Right lobe of liver (tissue), 6 donors: ENCODE measurements at places on chromosomes 6 and 20.
A peak's percentile ranks its signal among the peaks of the same experiment; 100 is the strongest.

- no peak overlapping the region for H3K4me3 ChIP-seq
- H3K27ac ChIP-seq = no peak overlapping the region
- no peaks in the 10 kb centered on the region for H3K4me1 ChIP-seq
- DNase-seq = no peak
Measured at GRCh38 chr6:96649926-96650325, 87.0 kb downstream of the FHL5 start.

DNA sequence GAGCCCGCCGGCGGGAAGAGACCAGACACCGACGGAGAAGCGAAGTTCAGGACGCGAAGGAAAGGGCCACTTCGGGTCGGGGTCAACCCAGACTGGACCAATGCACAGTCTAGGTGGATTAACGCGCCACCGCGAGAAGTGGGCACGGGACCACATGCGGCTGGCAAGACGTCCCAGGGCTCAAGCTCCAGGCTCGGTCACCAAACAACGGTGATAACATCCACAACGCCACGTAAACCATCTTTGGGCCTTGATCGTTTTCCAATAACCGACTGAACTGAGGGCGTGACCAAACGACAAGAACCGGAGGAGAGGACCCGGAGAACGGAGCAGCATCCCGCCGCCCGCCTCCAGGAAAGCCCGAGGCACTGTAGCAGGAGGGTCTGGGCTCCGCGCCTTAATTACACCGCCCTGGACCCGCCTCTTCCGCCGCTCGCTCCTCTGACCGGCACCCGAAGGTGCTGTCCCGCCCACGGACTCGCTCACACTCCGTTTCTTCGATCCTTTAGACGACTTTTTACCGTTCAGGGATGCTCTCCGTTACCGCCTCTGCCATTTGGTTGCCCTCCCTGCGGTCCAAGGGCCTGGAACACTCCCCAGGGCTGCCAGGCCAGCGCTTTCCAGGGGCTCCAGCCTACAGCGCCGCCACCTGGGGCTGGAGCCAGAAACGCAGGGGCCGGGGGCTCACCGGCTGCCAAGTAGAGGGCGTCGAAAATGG, 44.1 kb downstream of the DPPA5 start:
- no peak overlapping the region for H3K27ac ChIP-seq
- peaks cover 10% of the 10 kb centered on the region for H3K27me3 ChIP-seq
- H3K36me3 ChIP-seq = no peaks in the 10 kb centered on the region
- peak; percentile 35 for DNase-seq
- peak overlapping the region; percentile 37 for H3K4me3 ChIP-seq

GRCh38 chr6:11667876-11668275, 110.7 kb downstream of the ADTRP start:
- H3K36me3 ChIP-seq = no peaks in the 10 kb centered on the region
- H3K4me1 ChIP-seq = no peaks in the 10 kb centered on the region
- no peak for DNase-seq
- no peak overlapping the region for H3K4me3 ChIP-seq
- H3K27ac ChIP-seq = no peak overlapping the region
- peaks cover 3% of the 10 kb centered on the region for H3K27me3 ChIP-seq

DNA sequence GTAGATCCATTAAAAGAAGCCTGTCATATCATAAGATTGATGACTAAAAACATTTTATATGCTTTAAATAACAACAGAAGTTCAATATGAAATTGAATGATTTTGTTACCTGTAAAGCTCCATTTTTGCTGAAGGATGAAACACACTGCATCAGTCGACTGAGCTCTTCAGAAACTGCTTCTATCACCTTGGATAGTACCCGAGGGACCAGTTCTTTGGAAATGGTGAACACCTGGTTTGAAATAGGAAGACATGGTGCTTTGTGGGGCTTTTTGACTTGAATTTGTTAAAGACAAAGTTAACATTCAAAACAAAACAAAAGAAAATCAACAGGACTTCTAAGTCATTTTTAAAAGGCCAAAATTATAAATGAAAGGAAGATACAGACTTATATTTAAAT, 105.7 kb downstream of the IRF4 start:
- no peaks in the 10 kb centered on the region for H3K27me3 ChIP-seq
- no peak for DNase-seq
- no peak overlapping the region for H3K27ac ChIP-seq
- no peaks in the 10 kb centered on the region for H3K4me1 ChIP-seq

DNA sequence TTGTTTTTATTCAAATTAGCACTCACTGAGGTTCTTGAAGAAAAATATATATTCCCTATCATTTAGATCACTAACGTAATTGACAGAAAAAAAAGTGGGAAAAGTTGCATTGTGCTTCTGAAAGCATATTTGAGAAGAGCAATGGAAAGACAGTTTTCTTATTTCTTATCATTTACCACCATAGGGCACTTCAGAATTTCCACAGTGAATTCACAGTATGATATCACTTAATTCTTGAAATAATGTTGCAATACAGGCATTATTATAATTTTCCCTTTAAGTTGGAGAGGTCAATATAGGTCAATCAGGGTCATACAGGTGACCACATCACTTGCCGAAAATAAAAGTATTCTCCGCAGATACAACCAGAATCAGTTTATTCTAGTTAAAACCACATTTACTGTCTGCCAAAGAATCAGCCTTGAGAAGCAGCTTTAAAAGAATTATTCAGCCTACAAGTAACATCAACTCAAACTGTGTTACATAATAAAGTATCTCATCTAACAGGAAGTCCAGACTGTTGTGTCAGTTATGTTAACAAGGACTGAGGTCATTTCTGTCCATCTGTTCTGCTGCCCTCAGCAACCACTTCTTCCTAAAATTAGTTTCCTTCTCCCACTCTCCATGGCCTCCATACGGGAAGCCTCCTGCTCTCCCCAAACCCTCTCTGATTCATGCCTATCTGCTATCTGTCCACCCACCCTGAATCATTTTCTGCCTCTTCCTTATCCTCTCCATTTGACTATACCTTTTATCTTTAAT, 121.2 kb downstream of the SIM1 start:
- DNase-seq = no peak
- H3K36me3 ChIP-seq = no peaks in the 10 kb centered on the region
- H3K4me3 ChIP-seq = no peak overlapping the region
- no peaks in the 10 kb centered on the region for H3K4me1 ChIP-seq

GRCh38 chr6:150745896-150746295, 119.6 kb upstream of the MTHFD1L start:
- no peak overlapping the region for H3K27ac ChIP-seq
- DNase-seq = no peak
- no peaks in the 10 kb centered on the region for H3K4me1 ChIP-seq
- no peaks in the 10 kb centered on the region for H3K27me3 ChIP-seq
- no peak overlapping the region for H3K4me3 ChIP-seq

DNA sequence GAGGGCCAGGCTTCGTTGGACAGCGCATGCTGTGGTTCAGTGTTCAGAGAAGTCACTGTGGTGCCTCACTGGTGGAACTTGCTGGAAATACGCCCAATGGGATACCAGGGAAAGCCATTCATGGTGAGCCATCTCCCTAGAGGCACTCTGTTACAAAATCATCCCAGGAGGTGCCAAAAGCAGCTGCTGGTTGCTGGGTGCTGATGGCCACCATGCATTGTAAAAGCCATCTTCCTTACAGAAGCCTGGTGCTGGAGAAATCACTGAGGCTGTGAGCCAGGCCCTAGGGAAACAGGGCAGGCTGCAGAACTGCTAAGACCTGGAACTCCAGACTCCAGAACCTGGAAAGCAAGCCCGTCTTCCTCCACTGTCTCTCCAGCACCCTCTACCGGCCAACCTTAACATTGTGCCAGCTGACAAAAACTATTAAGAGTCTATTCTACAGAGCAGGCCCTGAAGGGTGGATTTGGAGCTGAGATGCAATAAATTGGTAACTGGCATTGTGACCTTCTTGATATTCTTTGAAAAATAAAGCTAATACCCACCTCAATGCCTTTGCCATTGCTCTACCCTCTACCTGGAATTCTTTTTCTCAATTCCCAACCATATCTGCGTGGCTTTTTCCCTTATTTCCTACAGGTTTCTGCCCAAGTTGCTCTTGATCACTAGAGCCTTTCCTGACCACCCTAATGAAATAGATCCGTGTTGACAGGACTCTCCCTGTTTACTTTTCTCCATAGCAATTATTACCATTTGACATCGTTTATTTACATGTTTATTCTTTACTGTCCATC, 18.5 kb downstream of the SNRPB start:
- no peak for DNase-seq
- no peak overlapping the region for H3K4me3 ChIP-seq
- no peaks in the 10 kb centered on the region for H3K27me3 ChIP-seq
- no peak overlapping the region for H3K27ac ChIP-seq
- no peaks in the 10 kb centered on the region for H3K4me1 ChIP-seq
- no peaks in the 10 kb centered on the region for H3K36me3 ChIP-seq

DNA sequence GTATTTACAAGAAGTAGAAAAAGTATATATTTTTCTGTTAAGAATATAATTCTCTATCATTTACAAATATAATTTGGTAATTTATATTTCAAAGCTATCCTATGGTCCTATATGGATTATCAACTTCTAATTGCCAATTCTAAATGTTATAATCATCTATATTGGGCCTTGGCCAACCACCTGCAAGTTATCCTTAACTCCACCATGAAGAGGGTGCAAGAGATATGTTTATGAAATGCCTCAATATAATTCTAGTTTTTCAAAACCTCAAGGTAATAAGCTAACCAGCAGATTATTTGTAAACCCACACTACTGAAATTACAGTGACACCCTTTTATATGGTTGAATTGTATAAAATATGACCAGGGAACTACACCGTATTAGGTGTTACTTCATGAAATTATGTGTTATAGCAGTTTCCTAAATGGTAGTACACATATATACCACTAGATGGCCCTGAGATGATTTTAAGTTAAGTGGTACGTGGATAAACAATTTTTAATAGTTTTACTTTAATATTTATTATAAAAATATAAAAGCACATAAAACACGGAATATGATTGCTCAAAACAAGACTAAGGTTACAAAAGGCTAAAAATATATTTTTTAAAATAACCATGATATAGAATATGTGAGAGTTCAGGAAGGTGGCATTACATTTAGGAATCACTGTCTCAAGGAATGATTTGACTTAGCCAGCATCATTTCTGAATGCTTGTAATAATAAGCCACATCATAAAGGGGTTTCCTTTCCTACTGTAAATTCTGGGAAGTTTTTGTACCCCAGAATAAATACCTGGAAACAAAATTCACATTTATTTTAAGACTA, 9.8 kb upstream of the PNISR start:
- no peaks in the 10 kb centered on the region for H3K4me1 ChIP-seq
- no peak for DNase-seq

DNA sequence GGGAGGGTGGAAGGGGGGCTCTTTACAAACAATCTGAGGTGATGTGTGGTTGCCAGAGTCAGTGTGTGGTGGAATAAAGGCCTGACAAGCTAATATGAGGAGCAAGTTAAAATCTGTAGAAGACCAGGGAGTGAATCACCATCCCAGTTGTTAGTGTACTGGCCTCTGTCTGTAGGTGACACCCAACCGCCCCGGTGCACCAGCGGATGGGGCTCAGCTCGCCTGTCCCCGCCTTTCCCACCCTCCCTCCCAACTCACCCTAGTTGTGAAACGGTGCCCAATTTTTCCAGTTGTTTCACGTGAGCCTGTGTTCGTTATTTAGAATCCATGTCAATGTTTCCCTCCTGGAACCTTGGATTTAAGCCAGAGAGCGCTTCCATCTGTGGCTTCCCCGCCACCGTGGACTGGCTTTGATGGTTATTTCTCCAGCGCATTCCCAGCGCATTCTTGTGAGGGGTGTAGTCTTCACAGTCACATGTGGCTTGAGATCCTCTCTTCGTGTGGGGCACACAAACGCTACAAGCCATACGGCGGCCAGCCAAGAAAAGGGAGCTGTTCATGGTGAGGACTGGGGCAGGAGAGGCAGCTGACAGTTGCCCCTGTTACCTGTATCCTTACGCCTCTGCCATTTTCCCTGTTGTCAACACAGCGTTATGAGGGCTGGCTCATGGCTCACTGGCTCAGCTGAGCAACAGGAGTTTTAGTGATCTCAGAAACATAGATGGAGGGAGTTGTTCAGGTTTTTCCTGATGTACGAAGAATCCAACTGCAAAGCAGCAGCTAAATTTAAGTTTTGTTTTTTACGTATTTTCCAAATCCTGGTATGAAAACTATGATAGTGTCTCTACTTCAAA, 137.6 kb downstream of the ZDHHC14 start:
- no peaks in the 10 kb centered on the region for H3K27me3 ChIP-seq
- no peak overlapping the region for H3K27ac ChIP-seq
- no peak for DNase-seq
- H3K36me3 ChIP-seq = no peaks in the 10 kb centered on the region

- no peaks in the 10 kb centered on the region for H3K27me3 ChIP-seq
- no peak overlapping the region for H3K4me3 ChIP-seq
- no peaks in the 10 kb centered on the region for H3K36me3 ChIP-seq
- H3K4me1 ChIP-seq = no peaks in the 10 kb centered on the region
- DNase-seq = no peak
Measured at GRCh38 chr20:47365023-47365764, 8.7 kb upstream of the ZMYND8 start.

DNA sequence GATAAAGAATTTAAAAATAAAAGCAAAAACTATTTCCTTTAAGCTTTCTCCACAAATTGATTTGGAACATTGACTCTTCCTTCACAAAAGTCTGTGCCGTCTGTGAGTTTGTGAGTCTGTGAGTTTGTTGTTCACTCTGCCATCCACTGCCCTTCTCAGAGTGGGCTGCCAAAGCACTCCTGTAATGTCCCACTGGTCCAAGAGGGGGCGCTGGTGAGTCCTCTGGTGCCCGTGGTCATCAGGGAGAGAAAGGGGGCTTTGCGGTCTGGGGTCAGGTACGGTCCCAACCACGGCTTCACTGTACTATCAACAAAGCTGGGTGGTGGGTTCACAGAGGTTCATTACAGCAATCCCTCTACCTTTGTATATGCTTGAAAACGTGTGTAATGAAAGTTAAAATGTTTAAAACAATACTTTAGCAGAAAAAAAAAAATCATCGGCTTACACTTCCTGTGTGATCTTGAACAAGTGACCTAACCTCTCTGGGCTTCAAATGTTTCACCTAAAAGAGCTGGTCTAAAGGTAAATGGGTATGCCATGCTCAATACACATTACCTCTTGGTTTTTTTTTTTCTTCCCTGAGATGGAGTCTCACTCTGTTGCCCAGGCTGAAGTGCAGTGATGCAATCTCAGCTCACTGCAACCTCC, 5.6 kb upstream of the ANKRD60 start:
- H3K27ac ChIP-seq = no peak overlapping the region
- no peaks in the 10 kb centered on the region for H3K4me1 ChIP-seq
- H3K36me3 ChIP-seq = no peaks in the 10 kb centered on the region

- H3K4me3 ChIP-seq = no peak overlapping the region
- no peak for DNase-seq
- H3K27ac ChIP-seq = no peak overlapping the region
- no peaks in the 10 kb centered on the region for H3K4me1 ChIP-seq
Measured at GRCh38 chr20:23079016-23079351, 7.1 kb downstream of the CD93 start.

GRCh38 chr20:33827109-33827508, 16.0 kb downstream of the CHMP4B start:
- H3K27ac ChIP-seq = no peak overlapping the region
- H3K4me1 ChIP-seq = peaks cover 22% of the 10 kb centered on the region
- DNase-seq = no peak
- no peak overlapping the region for H3K4me3 ChIP-seq
- H3K36me3 ChIP-seq = no peaks in the 10 kb centered on the region
